ENCODE measurements at places on chromosomes 2 and 18. TPM values are rescaled to one million over a fixed set of nuclear protein-coding genes. Genes with fewer than 3 reads are reported as not detected.

LOXHD1 gene
- not detected for total RNA-seq

RPE gene
- total RNA-seq = 68.6 TPM

MARS2 gene
- total RNA-seq = 16.1 TPM

SETBP1 gene
- total RNA-seq = 0.08 TPM

RAB27B gene
- 4.9 TPM for total RNA-seq

ATG16L1 gene
- total RNA-seq = 32.4 TPM

DLGAP1 gene
- total RNA-seq = 0.53 TPM

MYOM1 gene
- total RNA-seq = 0.13 TPM

GKN1 gene
- not detected for total RNA-seq

TBR1 gene
- total RNA-seq = not detected

RNF152 gene
- not detected for total RNA-seq

FOXI3 gene
- not detected for total RNA-seq

TMEM150A gene
- total RNA-seq = 12.1 TPM

SERPINB11 gene
- total RNA-seq = not detected

RAB11FIP5 gene
- total RNA-seq = 13.9 TPM

ID2 gene
- total RNA-seq = 161 TPM

CD207 gene
- not detected for total RNA-seq

FARSB gene
- total RNA-seq = 10.0 TPM

TTL gene
- total RNA-seq = 10.4 TPM

REG3G gene
- not detected for total RNA-seq

CDK5R2 gene
- total RNA-seq = not detected

RIT2 gene
- not detected for total RNA-seq

RAMP1 gene
- 36.5 TPM for total RNA-seq

EPB41L3 gene
- not detected for total RNA-seq

TCF23 gene
- not detected for total RNA-seq

KIF5C gene
- not detected for total RNA-seq

DAPL1 gene
- not detected for total RNA-seq

OXER1 gene
- not detected for total RNA-seq

NT5DC4 gene
- 1.4 TPM for total RNA-seq

VWA3B gene
- not detected for total RNA-seq

INSIG2 gene
- 4.9 TPM for total RNA-seq

FZD7 gene
- 17.4 TPM for total RNA-seq

Measured in HT-29 (cell line).